Activated CD8-positive, alpha-beta T cell treated with anti-CD3 and anti-CD28 coated beads, Interleukin-2, amount 10 ng/mL, durations not matched to agents 7 days and 5 days (primary cell): ENCODE measurements at places on chromosomes 16 and 17.

- DNase-seq: no peak
Measured at GRCh38 chr16:84720177-84720579, 20.4 kb downstream of the USP10 start.

DNA sequence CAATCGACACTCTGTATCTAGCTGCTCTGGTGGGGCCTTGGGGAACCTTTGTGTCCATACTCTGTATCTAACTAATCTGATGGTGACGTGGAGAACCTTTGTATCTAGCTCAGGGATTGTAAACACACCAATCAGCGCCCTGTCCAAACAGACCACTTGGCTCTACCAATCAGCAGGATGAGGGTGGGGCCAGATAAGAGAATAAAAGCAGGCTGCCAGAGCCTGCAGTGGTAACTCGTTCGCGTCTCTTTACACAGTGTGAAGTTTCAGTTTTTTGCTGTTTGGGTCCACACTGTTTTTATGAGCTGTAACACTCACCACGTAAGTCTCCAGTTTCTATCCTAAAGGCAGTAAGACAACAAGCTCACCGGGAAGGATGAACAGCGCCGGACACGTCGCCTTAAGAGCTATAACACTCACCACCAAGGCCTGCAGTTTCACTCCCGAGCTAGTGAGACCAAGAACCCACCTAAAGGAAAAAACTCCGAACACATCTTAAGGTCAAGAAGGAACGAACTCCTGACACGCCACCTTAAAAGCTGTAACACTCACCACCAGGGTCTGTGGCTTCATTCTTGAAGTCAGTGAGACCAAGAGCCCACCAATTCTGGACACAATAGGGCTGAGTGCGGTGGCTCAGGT, 64.6 kb downstream of the KPNA2 start:
- DNase-seq: no peak

- DNase-seq: no peak
Measured at GRCh38 chr17:83101805-83102480, 22.5 kb downstream of the METRNL start.

DNA sequence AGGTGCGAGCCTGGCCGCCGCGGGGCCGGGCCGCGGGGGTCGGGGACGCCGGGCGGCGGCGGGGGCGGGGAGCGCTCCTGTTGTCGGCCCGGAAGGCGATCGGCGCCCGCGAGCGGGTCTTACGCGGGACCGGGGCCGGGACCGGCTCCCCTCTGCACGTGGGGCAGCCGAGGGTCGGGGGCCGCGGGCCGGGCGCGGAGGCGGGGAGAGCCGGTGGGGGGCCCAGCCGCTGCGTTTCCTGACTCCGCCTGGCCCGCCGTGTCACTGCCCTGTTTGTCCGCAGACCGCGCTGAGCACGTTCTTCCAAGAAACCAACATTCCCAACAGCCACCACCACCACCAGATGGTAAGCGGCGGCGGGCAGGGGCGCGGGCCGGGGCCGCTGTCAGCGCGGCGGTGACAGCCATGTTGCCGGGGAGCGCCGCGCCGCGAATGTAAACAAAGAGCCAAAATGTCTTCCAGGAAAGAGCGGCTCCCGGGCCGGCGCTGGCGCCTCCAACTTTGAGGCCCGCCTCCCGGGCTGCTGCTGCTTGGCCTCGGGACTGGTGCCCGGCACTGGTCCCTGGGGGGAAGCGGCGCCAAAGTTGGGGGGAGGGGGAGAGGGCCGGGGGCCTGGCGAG, 586 bp downstream of the UBALD2 start:
- peak; percentile 75 for DNase-seq

- DNase-seq: no peak
Measured at GRCh38 chr17:67322042-67322787, 44.2 kb downstream of the PSMD12 start.

DNA sequence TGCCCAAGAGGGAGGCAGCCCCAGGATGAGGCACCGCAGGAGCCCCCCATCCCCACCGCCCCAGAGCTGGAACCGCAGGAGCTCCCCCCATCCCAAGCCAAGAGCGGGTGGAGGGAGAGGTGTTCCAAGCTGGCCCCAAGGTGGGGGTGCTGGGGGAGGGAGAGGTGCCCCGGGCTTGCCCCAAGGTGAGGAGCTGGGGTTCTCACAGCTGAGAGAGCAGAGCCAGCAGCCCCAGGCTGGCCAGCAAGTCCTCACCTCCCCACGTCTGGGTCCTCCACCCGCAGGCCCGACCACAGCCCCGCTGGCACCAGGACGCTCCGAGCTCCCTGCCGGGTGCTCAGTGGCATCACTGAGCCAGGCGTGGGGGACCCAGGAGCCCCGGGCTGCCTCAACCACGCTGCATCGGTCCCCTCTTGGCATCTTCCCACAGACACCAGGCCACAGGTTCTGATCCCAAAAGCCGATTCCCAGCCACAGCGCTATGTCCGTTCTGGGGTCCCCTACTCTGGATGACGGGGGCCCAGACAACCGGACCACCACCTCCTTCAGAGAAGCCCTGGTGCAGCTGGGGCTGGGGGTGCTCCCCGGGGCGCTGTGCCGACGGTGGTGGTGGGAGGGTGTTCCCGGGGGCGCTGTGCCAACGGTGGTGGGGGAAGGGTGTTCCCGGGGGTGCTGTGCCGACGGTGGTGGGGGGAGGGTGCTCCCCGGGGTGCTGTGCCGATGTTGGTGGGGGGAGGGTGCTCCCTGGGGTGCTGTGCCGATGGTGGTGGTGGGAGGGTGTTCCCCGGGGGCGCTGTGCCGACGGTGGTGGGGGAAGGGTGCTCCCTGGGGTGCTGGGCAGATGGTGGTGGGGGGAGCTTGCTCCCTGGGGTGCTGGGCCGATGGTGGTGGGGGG, 15.4 kb upstream of the WDR45B start:
- no peak for DNase-seq

DNA sequence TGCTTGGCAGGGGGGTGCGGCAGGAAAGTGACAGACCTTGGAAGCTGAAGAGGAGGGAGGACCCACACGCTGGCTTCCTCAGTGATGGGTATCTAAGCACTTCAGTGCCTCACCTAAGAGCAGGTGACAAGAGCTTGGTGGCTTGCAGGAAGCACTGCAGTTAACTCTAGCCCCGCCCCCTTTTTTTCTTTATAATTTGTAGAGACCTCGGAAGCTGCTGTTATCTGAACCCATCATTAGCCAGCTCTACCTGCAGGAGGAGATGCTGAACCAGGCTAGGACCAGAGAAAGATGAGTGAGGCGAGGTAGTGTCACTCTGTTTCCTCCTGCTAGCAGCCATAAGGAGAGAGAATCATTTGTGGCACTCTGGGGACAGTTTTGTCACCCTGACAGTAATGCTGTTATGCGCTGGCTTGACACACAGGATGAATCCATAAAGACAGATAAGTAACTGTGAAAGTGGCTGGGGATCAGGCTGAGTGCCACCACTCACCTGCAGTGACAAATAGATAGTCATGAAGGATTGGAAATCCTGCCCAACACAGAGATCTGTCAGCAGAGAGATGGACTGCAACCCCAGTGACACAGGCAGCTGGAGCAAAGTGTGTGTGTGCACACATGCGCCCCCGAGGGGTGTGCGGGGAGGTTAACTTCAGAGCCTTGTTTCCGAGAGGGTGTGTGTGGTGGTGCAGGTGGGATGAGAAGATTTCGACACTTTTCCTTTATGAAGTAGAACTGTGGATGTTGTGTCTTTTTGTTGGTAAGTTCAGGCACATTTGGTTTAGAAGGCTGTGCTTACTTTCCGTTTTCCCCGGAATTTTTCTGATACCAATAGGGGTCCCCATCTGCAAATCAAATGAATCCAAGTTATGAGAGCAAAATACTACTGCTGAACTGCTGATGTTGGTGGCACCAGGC, 224.0 kb downstream of the IRX3 start:
- DNase-seq: no peak

- DNase-seq: no peak
Measured at GRCh38 chr17:77145612-77146245, 5.0 kb downstream of the SEC14L1 start.

- no peak for DNase-seq
Measured at GRCh38 chr16:90046122-90046970, 27.1 kb upstream of the DBNDD1 start.

DNA sequence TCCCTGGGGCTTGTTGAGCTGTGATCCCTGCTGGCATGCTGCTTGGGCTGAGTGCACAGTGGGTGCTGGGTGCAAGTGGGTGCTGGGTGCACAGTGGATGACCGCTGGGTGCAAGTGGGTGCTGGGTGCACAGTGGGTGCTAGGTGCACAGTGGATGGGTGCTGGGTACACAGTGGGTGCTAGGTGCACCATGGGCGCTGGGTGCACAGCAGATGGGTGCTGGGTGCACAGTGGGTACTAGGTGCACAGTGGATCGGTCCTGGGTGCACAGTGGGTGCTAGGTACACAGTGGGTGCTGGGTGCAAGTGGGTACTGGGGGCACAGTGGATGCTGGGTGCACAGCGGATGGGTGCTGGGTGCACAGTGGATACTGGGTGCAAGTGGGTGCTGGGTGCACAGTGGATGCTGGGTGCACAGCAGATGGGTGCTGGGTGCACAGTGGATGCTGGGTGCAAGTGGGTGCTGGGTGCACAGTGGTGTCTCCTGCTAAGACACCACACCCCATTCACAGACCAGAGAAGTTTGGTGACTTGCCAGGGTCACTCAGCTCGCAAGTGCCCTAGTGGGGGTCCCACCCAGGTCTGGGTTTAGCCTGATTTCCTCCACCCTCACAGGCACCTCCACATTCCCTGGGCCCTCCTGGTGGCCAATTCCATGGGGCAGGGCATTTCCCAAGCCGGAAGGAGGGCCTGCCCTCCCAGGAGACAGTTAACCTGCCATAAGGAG, 33.5 kb downstream of the ZFPM1 start:
- no peak for DNase-seq

DNA sequence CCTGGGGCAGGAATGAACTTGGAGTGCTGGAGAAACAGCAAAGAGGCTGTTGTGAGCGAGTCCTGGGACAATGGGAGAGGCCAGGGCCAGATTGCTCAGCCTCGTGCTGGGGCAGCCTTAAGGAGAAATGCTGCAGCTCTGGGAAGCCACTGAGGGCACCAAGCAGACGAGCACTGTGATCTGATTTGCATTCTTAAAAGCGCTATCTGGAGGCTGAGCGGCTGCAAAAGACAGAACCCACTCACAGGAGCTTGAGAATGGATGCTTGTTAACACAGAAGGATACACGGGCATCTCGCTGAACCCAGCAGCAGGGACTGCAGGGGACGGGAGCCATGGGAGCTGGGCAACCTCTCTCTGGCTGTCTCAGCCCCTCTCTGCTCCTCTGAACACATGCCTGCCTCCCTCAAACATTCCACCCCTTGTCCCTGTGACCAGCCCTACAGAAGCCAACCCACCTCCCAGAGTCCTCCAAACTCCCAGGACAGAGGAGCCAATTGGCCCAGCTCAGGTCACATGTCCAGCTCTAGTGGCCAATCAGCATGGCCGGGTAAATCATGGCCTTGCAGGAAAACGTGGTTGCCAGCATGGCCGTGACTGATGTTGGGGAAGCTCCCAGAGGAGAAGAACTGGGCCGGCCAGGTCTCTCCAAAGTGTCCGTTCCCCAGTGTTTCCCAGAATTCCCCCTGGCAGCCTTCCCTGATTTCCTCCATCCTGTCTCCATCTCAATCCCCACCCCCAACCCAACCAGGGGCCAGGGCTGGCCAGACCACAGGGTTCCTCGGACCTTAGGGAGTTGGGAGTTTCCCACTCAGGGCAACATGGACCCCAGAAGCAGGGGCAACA, 60.3 kb downstream of the GSG1L start:
- no peak for DNase-seq
